Purkinje cell (primary cell): ENCODE measurements at places on chromosomes 7 and 10. TPM values are rescaled to one million over a fixed set of nuclear protein-coding genes. Genes with fewer than 3 reads are reported as not detected.

CYP2C18 gene
- polyA plus RNA-seq = 5.4 and 9.5 TPM in 2 replicates

ARID5B gene
- 0.39 and 4.5 TPM in 2 replicates for polyA plus RNA-seq

PRKAR2B gene
- polyA plus RNA-seq = 55.7 and 56.7 TPM in 2 replicates

TAC1 gene
- 296 and 336 TPM in 2 replicates for polyA plus RNA-seq

CARD11 gene
- not detected in 2 replicates for polyA plus RNA-seq
